SHP77 (cell line): ENCODE measurements at places on chromosomes 2 and 18.

GRCh38 chr2:19868224-19868623, 33.6 kb downstream of the TTC32 start:
- no peak for DNase-seq

- no peak for DNase-seq
These were observed 45.2 kb upstream of the NYAP2 start for GRCh38 chr2:225354281-225354774.

DNA sequence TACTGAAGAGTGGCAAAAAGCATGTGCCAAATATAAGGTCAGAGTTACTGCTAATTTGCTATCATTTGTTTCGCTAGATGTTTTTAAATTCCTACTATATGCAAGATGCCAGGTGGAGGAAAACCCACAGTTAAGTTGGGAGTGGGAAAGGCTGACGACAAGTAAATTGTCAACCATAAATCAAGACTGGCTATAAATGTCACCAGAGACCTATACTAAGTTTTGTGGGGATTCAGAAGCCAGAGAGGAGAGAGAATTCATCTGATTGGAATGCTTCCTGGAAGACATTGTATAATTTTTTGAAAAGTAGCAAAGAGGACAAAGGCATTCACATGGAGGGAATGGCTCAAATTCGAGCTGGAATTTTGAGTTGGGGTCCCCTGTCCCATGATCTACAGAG, 64.3 kb downstream of the CFAP221 start:
- no peak for DNase-seq

DNA sequence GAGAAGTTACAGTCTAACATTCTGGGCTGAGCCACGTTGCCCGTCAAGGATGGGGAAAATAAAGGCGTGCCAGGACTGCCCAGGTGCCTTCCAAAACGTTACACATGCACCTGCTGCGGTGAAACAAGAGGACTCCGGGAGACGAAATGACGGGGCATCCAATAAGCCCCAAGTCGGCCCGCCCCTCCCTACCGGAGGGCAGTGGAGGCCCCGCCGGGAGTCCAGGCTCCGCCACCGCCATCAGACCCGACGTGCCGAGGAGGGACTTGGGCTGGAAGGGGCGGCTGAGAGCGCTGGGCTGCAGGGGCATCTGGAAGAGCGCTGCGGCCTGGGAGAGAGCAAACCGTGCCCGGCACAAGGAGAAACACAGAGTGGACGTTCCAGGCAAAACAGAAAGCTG, 112.5 kb upstream of the GPC1 start:
- no peak for DNase-seq

GRCh38 chr2:27765621-27766286, 5.8 kb upstream of the MRPL33 start:
- no peak for DNase-seq

GRCh38 chr2:37499113-37499512, 154.7 kb downstream of the QPCT start:
- no peak for DNase-seq

- no peak for DNase-seq
These were observed 10.3 kb downstream of the ITGA6 start for GRCh38 chr2:172437419-172438341.

- no peak for DNase-seq
These were observed 278.8 kb downstream of the DCDC2C start for GRCh38 chr2:3982160-3982559.

DNA sequence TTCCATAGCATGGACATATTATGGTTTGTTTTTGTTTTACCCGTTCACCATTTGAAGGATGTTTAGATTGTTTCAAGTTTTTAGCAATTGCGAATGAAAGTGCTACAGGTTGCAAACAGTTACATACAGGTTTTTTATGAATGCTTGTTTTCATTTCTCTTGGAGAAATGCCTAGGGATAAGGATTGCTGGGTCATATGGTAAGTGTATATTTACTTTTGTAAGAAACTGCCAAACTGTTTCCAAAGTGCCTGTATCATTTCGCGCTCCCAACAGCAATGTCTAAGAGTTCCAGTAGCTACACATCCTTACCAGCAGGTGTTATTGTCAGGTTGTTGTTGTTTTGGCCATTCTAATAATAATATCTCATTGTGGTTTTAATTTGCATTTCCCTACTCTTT, 251.7 kb downstream of the PHLPP1 start:
- DNase-seq: no peak

- no peak for DNase-seq
These were observed 523.2 kb downstream of the TNS1 start for GRCh38 chr2:217479566-217479965.

DNA sequence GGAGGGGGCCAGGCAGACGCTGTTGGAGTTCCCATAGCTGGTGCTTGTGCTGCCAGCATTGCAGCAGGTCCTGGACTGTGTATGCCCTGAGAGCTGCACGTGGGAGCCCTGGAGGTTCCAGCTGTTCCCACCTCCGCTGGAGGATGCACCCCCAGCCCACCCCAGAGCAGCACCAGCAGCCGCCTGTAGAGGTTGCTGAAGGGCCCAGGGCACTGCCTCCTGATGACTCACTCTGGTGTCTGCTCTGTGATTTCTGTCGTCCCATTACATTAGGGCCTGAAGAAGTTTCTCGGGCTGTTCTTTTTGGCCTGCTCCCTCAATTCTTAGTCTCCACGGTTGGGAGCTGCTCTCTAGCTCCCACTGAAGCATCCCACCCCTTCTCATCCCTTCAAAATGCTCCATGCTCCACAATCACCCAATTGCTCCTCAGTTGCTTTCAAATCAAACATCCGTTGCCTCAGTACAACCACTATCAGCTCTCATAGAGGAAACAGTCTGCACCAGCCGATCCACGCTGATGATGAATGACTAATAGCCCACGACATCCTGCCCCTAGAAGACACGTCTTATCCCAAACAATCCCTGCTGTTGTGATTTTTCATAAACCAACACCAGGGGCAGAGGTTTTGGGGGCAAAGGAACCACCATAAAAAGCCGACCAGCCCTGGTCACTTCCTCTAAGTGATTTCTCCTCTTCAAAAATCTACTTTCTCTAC, 65.2 kb upstream of the RNF152 start:
- DNase-seq: no peak

DNA sequence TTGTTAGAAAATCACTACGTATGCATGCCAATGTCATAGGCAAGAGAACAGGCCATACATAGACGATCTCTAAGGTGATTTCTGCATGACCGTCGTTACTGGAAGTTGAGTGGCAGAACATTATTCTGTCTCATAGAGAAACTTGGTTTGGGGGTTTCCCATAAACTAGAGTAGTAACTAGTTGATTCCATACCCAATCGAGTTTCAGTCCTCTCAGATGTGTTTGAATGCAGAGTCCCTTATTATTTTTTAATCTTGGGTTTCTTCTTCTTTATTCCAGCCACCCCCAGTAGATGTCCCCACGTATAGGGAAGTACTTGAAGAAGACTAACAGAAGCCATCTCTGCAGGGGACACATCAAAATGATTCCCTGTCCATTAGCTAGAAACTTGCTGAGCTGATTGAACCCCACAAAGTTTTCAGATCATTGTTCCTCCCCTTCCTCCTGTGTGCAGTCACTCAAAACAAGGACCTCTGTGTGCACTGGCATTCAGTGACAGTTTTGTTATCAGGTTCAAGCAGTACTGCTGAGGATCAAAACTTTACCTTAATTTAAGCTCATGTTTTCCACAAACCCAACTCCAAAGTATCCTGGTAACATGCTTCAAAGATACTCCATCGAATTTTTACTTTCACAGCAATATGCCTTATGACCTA, 68.4 kb upstream of the CDCA7 start:
- no peak for DNase-seq

- no peak for DNase-seq
These were observed 338.4 kb downstream of the MBD2 start for GRCh38 chr18:53886058-53886457.

DNA sequence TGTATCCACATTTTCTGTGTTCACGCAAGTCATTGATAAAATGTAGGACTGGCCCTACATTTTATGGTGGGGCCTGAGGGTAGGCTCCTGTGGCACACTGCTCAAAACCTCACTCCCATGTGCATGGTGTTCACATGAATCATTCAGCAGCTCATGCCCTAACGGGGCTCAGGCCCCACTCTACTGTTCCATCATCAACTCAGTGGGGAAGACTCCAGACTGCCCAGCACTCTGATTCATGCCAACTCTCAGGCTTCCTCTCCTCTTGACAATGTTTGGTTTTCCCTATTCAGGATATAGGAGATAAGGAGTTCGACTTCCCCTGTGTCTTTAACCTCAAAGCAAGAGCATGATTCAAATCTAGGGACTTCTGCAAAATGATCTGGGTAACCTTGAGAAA, 92.0 kb upstream of the BOD1L2 start:
- no peak for DNase-seq

GRCh38 chr2:8380026-8380425, 301.8 kb upstream of the ID2 start:
- no peak for DNase-seq

- no peak for DNase-seq
These were observed 46.6 kb upstream of the SERTAD2 start for GRCh38 chr2:64700133-64700809.

DNA sequence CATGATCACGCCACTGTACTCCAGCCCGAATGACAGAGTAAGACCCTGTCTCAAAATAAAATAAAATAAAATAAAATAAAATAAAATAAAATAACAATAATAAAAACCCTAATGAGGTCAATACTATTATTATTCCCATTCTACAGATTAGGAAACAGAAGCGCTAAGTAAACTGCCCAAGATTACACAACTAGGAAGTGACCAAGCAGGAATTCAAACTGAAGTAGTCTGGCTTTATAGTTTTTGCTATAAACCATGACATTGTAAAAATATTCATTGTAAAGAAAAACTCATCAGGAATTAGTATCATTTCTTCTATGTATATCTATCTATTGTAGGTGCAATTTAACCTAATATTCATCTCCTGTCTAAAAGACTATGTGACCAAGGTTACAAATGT, 1.2 kb downstream of the PLEKHM3 start:
- DNase-seq: no peak

DNA sequence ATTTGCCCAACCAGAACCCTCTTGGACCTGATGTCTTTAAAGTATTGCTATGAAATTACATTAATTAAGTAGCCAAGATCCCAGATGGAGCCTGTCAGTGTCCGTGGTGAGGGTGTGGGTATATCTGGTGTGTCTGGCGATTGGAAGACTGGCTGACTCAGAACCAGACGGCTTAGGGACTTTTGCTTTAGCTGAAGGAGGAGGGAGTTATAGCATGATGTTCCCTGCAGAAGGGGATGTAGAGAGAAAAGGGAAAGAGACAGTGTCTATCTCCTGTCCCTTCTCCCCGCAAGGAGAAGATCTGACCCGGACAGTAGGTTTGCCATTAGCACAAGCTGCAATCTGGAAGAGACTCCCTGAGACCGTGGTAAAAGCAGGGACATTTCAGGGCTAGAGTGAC, 60.6 kb downstream of the POU3F3 start:
- no peak for DNase-seq

GRCh38 chr2:10305254-10305635, 2.5 kb downstream of the HPCAL1 start:
- no peak for DNase-seq

DNA sequence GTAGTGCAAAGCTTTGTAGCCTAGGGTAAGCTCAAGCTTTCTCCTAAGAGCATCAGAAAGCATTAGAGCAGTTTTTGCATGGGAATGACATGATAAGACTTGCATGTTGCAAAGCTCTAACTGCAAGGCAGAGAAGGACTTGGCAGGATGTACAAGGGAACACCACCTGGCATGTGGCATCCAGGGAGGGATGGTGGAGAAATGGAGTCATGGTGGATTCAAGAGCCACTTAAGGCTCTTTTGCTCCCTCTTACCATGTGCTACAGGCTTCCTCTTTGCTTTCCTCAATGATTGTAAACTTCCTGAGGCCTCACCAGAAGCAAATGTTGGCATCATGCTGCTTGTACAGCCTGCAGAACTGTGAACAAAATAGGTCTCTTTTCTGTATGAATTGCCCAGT, 266.0 kb downstream of the GLI2 start:
- no peak for DNase-seq

DNA sequence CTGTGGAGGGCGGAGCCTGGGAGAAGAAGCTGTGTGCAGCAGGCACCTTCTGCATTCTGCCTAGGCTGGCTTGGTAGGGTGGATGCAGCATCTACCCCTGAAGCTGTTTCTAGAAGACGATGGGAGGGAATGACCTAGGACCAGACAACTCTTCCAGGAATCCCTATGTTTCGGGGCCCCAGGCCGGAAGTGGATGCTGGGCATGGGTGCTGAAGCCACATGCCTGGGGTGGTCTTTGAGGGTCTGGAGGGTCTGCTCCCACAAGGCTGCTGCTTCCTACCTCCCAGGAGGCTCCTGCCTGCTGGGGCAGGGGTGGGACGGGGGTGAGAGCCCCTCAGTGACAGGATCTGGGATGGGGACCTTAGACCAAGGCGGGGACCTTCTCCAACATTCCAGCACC, 61.0 kb downstream of the CIB4 start:
- DNase-seq: no peak

DNA sequence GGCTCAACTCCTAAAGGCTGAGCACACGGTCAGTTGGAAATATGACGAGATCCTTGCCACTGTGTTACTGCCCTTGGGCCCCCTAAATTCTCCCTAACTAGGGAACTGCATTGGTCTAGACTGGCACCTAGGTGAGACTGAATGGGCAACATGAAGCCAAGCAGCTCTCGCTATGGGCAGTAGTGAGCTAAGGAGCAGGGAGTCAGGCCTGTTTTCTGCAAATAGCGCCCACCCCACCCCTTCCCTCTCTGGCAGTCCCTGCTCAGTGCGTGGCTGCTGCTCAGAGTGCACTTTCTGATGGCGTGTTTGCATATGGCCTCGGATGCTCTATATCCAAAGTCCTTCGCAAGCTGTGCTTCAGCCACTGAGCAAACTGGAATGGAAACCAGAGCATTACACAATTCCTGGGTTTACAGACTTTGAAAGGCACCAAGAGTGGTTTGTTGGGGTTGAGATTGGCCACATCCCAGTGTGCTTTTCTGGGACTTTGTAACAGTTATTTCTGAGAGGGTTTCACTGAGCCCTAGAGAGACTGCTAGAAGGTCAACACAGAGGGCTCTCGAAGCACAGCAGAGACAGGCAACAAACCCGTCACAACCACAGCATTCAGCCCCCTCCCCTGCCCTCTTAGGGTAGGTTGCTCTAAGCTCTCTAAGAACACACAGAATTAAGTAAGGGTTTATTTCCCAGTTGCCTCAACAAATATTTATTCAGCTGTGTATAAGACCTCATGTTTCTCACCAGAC, 419.9 kb downstream of the STK39 start:
- DNase-seq: no peak

DNA sequence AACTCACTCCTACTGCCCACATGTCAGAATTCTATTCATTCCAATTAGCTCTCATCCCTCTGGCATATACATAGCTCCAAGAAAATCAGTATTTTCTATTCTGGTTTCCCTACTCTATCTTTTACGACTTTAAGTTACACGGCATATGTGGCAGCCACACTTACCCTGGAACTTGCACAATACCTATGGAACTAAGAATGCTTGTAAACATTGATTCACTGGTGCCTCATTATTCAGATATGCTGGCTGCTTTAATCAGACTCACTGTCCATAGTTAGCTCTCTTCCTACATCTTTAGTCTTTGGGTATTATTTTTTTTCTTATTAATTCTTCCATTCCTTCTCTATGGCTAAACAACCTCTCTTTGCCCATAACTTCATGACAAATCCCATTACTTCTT, 1519.9 kb upstream of the ACVR2A start:
- DNase-seq: no peak

GRCh38 chr2:151049746-151050145, 211.9 kb downstream of the RBM43 start:
- DNase-seq: no peak
